ENCODE measurements at places on chromosomes 7 and 10.

DNA sequence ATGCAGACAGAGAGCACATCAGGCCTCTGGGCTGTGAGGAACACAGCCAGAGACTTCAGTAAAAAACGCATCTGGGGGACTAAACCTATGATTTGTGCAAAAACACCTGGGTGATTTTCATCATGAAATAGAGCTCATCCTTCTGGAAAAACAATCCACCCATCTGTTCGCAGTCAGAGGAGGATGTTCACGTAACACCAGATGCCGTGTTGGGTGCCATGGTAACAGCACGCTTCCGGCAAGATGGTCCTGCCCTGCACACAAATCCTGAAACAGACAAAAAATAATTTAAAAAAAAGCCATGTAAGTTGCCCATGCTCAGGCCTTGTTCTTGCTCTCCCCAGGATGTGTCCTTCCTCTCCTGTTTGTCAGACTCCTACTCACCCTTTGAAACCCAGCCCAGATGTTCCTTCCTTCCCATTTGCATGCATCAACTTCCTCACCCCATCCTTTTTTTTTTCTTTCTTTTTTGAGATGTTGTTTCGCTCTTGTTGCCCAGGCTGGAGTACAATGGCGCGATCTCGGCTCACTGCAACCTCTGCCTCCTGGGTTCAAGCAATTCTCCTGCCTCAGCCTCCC lies 28.3 kb upstream of the GNA12 start:
- no peak for DNase-seq

- no peak for DNase-seq
These were observed 22.0 kb downstream of the TMEM176B start for GRCh38 chr7:150778014-150778737.

- DNase-seq: no peak
These were observed 94.1 kb downstream of the ARMH3 start for GRCh38 chr10:101961591-101962498.

- DNase-seq: no peak
These were observed 17.4 kb downstream of the SNX10 start for GRCh38 chr7:26309089-26309488.

DNA sequence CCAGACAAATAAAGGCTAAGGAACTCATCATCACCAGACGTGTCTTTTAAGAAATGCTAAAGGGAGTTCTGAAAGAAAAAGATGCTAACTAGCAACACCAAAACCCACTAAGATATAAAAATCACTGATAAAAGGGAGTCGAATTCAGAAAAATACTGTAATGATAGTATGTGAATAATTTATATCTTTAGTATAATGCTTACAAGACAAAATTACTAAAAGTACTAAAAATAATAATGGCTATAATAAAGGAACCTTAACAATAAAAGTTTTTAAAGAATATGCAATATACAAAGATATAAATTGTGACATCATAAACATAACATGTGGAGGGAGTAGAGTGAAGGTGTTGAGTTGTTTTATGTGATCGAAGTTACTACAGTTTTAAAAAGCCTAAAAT lies 28.3 kb downstream of the HPSE2 start:
- DNase-seq: no peak

GRCh38 chr7:150800581-150801241 lies at the start of gene TMEM176A:
Gene TMEM176A, plus strand, starts transcription at chr7:150800769. Its CDS starts 782 bp downstream, at chr7:150801551.
- peak; percentile 47 for DNase-seq

DNA sequence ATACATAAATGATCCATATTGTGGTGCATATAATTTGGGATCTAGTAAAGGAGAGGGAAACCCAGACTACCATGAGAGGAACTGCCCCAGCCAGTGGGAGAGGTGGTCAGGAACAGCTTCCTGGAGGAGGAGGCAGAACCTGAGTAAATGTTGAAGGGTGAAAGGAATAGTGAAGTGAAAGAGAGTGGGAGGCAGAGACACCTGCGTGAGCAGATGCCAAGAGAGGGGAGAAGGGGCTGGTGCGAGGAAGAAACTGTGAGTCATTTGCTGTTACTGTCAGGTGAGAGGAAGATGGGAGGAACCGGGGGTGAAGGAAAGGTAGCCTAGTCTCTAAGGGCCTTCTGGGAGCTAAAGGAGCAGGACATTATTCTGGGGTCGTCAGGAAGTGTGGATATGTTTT lies 294.8 kb downstream of the GRID1 start:
- DNase-seq: no peak

DNA sequence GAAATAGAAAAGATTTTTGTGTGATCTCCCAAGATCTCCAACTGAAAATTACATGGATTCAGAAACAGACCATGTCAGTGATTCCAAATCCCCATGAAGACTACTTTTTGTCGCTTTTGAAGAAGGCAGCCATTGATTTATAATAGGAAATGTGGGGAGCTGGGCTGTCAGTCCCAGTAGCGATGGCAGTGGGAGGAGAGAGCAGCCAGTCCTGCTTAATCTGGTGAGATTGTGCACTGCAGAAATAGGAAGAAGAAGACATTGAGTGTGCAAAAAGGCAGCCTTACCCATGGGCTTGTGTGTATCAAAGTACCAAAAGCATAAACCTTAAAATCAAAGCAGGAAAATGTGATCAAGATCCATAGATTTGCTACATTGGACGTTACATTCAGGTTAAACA lies 4.8 kb downstream of the ADRB1 start:
- DNase-seq: no peak

- DNase-seq: no peak
These were observed 330.1 kb upstream of the LRGUK start for GRCh38 chr7:133796782-133797745.

DNA sequence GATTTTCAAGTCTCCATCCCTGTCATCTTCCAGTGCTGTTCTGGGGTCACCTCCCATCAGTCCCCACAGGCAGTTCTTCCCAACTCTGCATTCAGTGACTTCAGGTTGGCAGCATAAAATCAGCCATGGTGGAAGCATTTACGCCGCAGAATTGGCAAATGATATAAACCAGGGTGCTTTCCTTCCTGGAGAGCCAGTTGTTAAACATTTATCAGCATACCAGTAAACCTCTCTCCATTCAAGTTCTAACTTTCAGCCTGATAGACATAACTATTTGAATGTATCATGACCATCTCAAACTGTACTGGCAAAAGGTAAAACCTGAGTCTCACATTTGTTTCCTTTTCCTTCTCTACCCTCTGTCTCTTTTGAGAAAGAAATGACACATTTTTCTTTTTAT lies 69.7 kb upstream of the ITPRID1 start:
- DNase-seq: no peak

DNA sequence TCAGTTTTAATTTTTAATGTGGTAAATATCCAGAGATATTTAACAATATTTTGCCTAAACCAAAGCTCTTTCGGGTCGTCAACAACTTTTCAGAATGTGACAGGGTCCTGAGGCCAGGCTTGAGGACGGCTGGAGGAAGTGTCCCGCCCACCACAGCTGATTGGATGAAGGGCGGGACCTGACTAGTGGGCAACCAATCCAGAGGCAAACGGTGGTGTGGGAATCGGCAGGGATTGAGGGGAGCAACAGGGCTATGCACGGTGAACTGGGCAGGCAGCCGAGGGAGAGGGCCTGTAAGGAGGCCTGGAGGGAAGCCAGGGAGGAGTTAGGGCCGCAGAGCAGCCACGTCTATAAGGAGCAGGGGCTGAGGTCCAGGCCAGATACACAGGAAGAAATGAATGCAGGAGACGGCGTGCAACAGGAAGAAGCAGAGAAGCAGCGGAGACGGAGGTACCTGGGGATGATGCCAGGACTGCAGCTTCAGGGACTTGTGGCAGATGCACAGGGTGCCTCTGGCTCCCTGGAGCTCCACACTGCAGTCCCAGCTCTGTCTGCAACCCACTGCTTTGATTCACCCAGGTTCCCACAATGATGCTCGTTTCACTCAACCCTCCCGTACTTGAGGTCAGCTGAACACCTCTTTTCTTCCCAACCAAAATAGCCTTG lies 46.1 kb upstream of the ZMIZ1 start:
- peak; percentile 94 for DNase-seq

GRCh38 chr10:15857107-15857575 lies 3.2 kb downstream of the MINDY3 start:
- no peak for DNase-seq

DNA sequence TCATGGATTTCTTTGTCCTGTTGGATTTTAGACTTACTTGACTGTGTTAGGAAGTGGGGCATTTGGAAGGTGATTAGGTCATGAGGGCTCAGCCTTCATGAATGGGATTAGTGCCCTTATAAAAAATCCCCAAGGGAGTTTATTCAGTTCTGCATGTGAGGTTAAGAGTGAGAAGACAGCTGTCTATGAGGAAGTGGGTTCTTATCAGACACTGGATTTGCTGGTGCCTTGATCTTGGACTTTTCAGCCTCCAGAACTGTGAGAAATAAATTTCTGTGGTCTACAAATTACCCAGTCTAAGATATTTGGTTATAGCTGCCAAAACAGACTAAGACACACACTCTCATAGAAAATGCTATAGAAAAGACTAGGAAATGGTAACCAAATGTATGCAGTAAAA lies 724.7 kb upstream of the FZD8 start:
- no peak for DNase-seq

- DNase-seq: no peak
These were observed 38.6 kb downstream of the ELFN1 start for GRCh38 chr7:1708596-1709251.

DNA sequence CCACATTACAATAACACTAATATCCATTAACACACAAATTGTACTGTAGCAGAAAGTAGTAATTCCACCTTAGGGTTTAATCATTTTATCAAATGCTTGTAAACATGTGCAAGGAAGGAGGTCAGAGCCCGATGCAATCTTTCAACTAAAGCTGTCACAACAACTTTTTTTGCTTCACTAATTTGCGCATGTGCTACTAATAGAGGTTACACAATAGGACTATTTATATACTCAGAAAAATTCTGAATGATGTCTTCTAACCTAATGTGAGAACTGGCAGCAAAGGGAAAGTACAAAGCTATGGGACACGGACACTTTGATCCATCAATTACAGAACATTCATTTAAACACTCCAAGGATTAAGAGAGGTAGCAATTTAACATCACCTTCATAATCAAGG lies 244.4 kb downstream of the CHCHD3 start:
- no peak for DNase-seq

DNA sequence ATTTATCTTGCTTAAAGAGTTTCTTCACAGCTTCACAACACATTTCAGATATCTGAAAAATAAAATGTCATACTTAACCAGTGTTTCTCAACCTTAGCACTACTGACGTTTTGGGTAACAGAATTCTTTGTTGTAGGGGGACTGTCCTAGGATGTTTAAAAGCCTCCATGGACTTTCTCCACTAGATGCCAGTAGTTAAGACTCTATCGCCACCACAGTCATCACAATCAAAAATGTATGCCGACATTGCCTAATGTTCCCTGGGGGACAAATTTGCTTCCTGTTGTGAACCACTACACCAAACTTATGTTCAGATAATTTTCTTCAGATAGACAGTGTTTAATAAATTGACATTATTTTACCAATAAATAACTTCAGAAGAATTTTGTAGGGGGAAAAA lies 13.4 kb downstream of the NOC3L start:
- no peak for DNase-seq

GRCh38 chr10:36779238-36779846 lies 346.1 kb upstream of the ANKRD30A start:
- DNase-seq: peak; percentile 57

- no peak for DNase-seq
These were observed 173.6 kb downstream of the ARL4A start for GRCh38 chr7:12861070-12861469.

DNA sequence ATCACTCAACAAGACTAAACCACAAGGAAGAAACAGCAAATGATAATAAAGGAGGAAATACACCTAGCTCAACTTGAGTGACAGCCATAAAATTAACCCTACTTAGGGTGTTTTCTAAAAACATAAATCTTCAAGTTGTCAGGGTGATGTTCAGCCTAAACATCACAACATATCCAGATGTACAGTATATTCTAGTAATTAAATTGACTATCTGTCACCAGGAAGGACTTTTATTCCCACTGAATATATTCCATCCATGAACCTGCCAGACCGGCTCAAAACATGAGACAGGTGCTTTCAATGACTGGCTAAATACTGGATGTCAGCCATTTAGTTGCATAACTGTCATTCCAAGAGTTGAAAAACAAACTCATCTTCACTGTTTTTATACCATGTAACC lies 298.1 kb upstream of the NEBL start:
- DNase-seq: no peak

GRCh38 chr7:5172196-5172775 lies 17.7 kb upstream of the WIPI2 start:
- no peak for DNase-seq

- no peak for DNase-seq
These were observed 228.7 kb upstream of the CCDC6 start for GRCh38 chr10:60135020-60135419.

- no peak for DNase-seq
These were observed 2.3 kb downstream of the ZAN start for GRCh38 chr7:100735730-100736129.

DNA sequence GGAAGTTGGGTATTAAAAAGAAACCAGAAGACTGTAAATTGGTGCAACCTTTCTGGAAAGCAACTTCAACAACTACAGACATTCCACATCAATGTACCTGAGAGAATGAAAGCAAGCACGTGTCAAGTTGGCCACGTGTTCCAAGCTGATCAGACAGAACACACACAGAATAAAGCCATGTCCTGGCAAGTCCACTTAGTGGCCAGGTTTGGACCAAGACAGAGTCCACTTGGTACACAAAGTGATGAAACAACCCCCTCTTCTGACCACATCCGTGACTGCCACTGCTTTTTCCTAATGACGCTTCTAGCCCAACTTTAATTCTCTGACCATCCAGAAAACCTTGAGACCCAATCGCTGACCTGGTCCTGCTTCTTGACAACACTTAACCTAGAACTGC lies 109.4 kb downstream of the ABLIM1 start:
- peak; percentile 56 for DNase-seq

- no peak for DNase-seq
These were observed 109.6 kb downstream of the SRPK2 start for GRCh38 chr7:105278973-105279687.

DNA sequence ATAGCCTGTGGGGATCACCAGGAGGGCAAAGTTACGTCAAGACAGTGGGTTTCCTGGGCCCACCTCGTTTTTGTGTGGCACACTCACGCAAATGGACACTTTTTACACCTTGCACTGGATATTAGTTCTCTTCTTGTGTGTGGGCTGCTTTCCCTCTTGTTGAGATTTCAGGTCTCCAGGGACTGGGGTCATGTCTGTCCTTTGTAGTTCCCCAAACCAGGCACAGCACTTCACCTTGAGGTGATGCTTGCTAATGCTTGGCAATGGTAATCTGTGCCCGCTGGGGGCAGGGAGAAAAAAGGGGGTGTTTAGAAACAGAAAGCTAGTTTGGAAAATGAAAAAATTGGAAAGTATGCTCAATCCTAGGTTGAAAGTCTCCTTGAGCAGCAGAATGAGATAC lies 195.3 kb downstream of the PTEN start:
- no peak for DNase-seq

- no peak for DNase-seq
These were observed 77.7 kb upstream of the DIP2C start for GRCh38 chr10:767211-767610.

- DNase-seq: no peak
These were observed 68.2 kb downstream of the PFKFB3 start for GRCh38 chr10:6270951-6271350.

DNA sequence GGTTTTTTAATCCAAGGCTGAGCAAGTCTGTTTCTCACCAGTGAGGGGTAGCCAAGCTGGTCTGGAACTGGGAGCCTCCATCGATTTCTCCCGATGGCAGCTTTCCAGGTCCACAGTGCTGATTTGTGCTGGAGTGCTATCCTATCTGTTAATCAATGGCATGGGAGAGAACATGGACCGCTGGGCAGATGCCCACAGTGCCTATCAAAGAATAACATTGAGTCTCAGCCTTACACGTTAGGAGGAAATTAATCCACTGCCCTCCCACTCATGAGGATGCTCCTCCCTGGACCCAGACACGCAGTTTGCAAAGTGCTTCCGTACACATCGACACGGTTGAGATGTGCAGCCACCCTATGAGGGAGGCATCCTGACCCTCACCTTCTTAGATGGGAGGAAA lies 36.0 kb upstream of the CUX1 start:
- DNase-seq: no peak
